NCI-H460 (cell line): ENCODE measurements at places on chromosomes 1 and 21.

DNA sequence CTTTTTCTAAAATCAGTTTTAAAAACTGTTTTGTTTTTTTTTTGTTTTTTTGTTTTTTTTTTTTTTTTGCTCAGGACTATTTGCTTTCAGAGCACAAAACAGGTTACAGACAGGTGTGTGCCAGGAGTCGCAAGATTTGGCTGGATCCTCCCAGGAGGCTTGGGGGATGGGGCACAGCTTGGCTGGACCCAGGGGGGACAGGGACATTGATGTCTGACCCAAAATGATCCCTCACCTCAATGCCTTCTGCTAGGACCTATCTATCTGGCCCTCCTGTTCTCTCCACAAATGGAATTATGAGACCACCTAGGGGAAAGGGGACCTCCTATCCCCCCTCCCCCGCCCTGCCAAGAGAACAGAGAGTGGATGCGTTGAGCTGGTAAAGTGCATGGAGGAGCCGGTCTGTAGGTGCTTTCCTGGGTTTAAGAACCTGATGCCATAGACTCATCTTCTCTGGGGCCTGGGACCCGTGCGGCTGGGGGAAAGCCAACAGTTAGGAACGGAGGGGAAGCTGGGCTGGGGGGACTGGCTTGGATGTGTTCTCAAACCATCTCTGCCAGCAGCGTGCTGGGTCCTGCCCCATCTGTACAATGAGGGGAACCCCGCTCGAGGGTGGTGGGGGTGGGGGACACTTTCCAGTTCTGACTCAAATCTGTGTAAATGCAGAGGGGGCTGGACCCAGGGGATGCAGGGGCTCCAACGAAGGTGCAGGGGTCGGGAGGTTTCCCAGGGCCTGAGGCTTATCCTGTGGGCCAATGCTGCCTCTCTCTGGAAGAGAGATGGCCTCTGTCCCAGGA lies 28.9 kb downstream of the RUNX3 start:
- no peak for DNase-seq

- DNase-seq, result no peak
Measured at GRCh38 chr1:37149296-37149695, 115.0 kb upstream of the GRIK3 start.

DNA sequence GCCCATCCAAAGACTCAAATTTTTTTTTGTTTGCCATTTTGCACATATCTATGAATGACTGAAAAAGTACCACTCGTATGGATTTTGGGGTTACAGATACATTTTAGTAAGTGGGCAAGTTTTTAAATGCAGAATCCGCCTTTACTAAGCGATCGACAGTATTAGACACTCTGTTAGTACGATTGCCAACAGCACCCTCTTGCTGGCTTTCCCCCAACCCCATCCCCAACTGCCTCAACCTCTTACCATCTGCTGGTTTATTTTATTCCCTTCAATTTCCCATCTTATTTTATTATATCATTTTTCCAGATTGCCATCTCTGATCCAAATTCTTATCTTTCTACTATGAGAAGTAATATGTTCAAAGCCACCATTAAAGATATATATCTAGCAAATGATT lies 244.8 kb downstream of the LRRIQ3 start:
- no peak for DNase-seq

GRCh38 chr1:45552331-45552730 lies 1.7 kb downstream of the AKR1A1 start:
- no peak for DNase-seq

GRCh38 chr1:27668121-27668807 lies 3.7 kb downstream of the IFI6 start:
- no peak for DNase-seq
